ENCODE measurements at places on chromosomes 5 and 9. TPM values are rescaled to one million over a fixed set of nuclear protein-coding genes. Genes with fewer than 3 reads are reported as not detected.
A peak's percentile ranks its signal among the peaks of the same experiment; 100 is the strongest.

DNA sequence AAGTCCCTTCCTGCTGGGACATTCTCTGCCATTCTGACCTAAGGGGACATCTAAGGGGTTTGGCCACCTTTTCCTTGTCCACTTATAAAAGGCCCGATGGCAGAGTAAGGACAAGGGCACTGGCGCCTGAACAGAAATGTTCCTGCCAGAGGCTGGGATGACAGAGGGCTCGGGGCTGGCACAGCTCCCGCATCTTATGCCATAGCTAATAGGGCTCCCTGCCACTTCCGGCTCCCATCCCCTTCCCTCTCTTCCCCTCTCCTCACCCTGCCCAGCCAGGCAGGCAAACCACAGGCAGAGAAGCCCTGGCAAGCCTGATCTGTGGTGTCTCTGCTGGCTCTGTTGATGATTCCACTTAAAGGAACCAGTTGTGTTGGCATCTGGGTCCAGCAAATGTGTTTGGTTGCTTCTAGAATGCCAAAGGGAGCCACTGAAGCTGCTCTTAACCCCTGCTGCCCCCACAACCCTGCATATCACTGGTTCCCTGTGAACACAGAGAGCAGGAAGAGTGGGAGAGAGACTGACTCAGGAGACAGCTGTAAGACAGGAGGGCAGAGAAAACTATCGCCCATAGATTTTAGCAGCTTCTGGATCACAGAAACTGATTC, 18.4 kb upstream of the ADRA1B start:
- H3K27me3 ChIP-seq = peaks cover 20% of the 10 kb centered on the region
- no peak for DNase-seq
- H3K27ac ChIP-seq = no peak overlapping the region

The SMIM32 gene
- not detected for total RNA-seq

The NXNL2 gene
- total RNA-seq = not detected

GRCh38 chr5:19240170-19240569, 747.8 kb downstream of the CDH18 start:
- no peak overlapping the region for H3K27ac ChIP-seq
- DNase-seq = no peak
- H3K4me3 ChIP-seq = no peak overlapping the region
- no peaks in the 10 kb centered on the region for H3K36me3 ChIP-seq

GRCh38 chr5:164181604-164182003, 676.2 kb downstream of the MAT2B start:
- H3K36me3 ChIP-seq = no peaks in the 10 kb centered on the region
- no peak overlapping the region for H3K27ac ChIP-seq
- H3K4me3 ChIP-seq = no peak overlapping the region

DNA sequence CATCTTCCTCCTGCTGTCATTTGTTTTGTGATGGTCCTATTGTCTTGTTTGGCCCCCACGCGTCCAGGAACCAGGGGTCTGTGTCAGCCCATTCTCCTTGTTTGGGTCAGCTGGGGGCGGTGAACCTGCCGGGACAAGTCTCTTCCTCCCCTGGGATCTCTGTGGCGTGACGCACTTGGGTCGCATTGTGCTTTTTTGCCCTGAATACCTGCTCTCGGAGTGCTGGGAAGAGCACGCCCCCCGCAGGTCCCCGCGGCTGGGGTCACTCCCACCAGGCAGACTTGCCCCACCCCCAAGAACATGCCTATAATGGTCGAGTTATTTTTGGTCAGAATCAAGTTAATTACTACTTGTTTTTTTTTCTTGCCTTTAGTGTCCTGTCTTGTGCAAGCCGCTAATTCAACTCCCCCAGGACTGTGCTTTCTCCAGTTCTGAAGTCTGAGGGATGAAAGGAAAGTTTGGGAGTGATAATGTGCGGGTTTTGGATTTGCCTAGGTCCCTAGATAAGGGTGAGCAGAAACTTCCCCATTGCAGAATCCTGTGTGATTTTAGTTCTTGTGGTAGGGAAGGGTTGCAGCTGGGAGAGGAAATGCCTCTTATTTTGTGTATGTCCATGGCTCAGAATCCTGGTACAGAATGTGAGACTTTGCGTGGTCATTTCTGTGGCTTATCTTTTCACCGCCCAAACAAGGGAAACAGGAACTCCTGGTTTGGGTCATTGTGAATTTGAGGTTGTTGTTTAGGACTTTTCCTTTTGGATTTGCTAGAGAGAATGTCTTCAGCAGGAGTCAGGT, 789 bp downstream of the ACER2 start:
- peak; percentile 31 for DNase-seq
- H3K4me3 ChIP-seq = peak overlapping the region; percentile 95
- H3K27me3 ChIP-seq = no peaks in the 10 kb centered on the region
- no peaks in the 10 kb centered on the region for H3K36me3 ChIP-seq
- peak overlapping the region; percentile 71 for H3K27ac ChIP-seq

DNA sequence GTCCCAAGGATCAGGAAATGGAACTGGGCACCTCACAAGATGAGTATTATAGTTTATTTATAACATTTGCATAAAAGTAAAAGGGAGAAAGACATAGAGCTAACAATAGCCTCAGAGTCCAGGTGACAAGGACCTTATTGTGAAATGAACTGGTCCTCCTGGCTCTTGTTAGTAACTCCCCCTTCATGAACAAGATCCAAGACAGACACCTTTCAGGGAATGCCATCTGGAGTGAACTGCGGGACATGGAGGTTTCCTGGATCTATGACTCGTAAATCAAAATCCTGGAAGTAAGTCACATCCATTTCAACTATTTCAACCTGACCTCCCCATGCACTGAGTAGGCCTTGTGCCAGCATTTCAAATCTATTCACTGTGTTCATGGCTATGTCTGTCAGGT, 129.5 kb upstream of the GAS1 start:
- H3K36me3 ChIP-seq = no peaks in the 10 kb centered on the region
- no peak for DNase-seq
- H3K27me3 ChIP-seq = no peaks in the 10 kb centered on the region
- no peaks in the 10 kb centered on the region for H3K4me1 ChIP-seq

GRCh38 chr5:90890180-90890579, 331.6 kb downstream of the ADGRV1 start:
- no peaks in the 10 kb centered on the region for H3K4me1 ChIP-seq
- H3K36me3 ChIP-seq = no peaks in the 10 kb centered on the region
- no peak overlapping the region for H3K27ac ChIP-seq
- peaks cover 12% of the 10 kb centered on the region for H3K27me3 ChIP-seq
- no peak for DNase-seq
- H3K4me3 ChIP-seq = no peak overlapping the region

DNA sequence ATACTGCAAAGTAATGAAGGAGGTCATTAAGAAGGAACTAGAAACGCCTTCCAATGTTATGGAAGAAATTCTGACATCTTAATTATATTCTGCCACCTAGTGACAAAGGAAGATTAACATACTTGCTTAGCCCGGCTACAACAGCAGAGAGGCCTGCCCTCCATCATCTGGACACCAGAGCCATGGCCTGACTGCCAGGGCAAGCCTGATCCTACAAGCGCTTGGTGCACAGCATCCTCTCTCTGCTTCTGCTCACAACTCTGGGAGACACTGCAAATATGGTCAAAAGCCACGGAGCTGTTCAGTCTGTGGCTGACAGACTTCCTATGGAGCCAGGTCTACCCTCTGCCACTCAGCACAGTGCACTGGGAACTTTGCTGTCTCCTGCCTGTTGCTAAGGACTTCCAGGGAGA, 87.3 kb upstream of the SLC44A1 start:
- DNase-seq = peak; percentile 27
- H3K4me1 ChIP-seq = peaks cover 11% of the 10 kb centered on the region
- no peaks in the 10 kb centered on the region for H3K36me3 ChIP-seq
- no peak overlapping the region for H3K4me3 ChIP-seq
- H3K27ac ChIP-seq = no peak overlapping the region
- no peaks in the 10 kb centered on the region for H3K27me3 ChIP-seq

DNA sequence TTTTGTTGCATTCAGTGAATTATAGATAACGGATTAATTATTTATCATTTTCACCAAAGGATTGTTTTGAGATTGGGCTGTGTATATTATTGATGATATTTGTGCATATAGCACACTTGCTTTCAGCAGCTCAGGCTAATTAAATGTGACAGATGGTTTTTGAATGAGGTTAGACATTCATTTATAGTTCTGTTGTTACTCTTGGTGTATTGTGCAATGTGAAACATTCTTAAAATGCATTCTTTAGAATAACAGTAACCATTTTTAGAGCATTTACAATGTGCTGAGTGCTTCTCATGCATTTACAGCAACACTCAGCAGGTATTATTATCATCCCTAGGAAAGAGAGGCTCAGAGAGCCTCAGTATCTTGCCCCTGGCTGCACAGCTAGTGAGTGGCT, 23.8 kb downstream of the NANS start:
- peaks cover 50% of the 10 kb centered on the region for H3K4me1 ChIP-seq
- DNase-seq = no peak

The DNAI1 gene
- total RNA-seq = 0.69 TPM

- H3K27ac ChIP-seq = no peak overlapping the region
- DNase-seq = no peak
- peaks cover 53% of the 10 kb centered on the region for H3K4me1 ChIP-seq
- no peaks in the 10 kb centered on the region for H3K27me3 ChIP-seq
- no peak overlapping the region for H3K4me3 ChIP-seq
These were observed 198.7 kb upstream of the MAP3K1 start for GRCh38 chr5:56616454-56617160.

GRCh38 chr5:169339869-169340268, 38.9 kb upstream of the SLIT3 start:
- H3K36me3 ChIP-seq = no peaks in the 10 kb centered on the region
- peaks cover 5% of the 10 kb centered on the region for H3K27me3 ChIP-seq
- no peak overlapping the region for H3K4me3 ChIP-seq

- peak overlapping the region; percentile 75 for H3K27ac ChIP-seq
- no peak overlapping the region for H3K4me3 ChIP-seq
- H3K36me3 ChIP-seq = peaks cover 9% of the 10 kb centered on the region
- no peak for DNase-seq
These were observed 38.9 kb downstream of the SLC22A5 start for GRCh38 chr5:132408456-132408855.

The OMD gene
- not detected for total RNA-seq

- peak overlapping the region; percentile 20 for H3K27ac ChIP-seq
- no peaks in the 10 kb centered on the region for H3K27me3 ChIP-seq
- no peak overlapping the region for H3K4me3 ChIP-seq
- DNase-seq = peak; percentile 78
- H3K4me1 ChIP-seq = peaks cover 3% of the 10 kb centered on the region
These were observed 75.5 kb downstream of the PHAX start for GRCh38 chr5:126676195-126676624.

Data from activated CD4-positive, alpha-beta memory T cell treated with anti-CD3 and anti-CD28 coated beads for 36 hours (primary cell).